Stimulated activated CD4-positive, alpha-beta T cell treated with anti-CD3 and anti-CD28 coated beads, Interleukin-2, amount 100 ng/mL, for 24 hours (primary cell): ENCODE measurements at places on chromosomes 2 and 18.

GRCh38 chr2:74576211-74576862 lies 21.8 kb downstream of the DOK1 start:
- no peak for DNase-seq

DNA sequence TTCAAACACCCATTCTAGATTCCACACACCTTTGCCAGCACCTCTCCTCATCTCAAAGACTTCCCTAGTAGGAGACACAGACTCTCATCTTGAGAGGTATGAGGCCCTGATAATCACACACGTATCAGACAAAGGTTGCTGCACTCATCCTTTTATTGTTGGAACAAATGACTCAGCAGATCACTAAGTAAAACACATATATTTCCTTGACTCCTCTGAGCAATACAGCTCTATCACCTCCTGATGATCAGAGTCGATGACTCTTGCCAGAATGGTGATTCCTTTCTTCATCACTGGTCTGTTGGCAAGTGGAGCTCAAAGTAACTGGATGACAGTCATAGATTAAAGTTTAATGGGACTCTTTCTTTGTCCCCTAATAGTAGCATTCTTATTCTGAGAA lies 1049.2 kb upstream of the ZEB2 start:
- DNase-seq, result no peak

- no peak for DNase-seq
Measured at GRCh38 chr2:237977380-237977779, 10.6 kb downstream of the UBE2F start.

DNA sequence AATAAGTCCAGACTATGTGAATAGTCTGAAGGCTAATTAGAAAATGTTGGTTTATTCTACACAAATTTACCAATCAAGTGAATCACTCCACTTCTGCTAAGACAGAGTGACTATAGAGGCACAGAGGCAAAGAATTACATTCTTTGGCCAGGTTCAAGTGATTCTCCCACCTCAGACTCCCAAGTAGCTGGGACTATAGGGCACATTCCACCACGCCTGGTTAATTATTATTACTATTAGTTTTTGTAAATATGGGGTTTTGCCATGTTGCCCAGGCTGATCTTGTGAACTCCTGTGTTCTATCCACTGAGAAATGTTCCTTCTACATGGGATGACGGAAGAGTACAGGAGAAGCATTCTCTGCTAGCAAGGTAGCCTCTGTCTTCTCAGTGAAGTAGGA lies 37.6 kb upstream of the PSME4 start:
- DNase-seq, result no peak

DNA sequence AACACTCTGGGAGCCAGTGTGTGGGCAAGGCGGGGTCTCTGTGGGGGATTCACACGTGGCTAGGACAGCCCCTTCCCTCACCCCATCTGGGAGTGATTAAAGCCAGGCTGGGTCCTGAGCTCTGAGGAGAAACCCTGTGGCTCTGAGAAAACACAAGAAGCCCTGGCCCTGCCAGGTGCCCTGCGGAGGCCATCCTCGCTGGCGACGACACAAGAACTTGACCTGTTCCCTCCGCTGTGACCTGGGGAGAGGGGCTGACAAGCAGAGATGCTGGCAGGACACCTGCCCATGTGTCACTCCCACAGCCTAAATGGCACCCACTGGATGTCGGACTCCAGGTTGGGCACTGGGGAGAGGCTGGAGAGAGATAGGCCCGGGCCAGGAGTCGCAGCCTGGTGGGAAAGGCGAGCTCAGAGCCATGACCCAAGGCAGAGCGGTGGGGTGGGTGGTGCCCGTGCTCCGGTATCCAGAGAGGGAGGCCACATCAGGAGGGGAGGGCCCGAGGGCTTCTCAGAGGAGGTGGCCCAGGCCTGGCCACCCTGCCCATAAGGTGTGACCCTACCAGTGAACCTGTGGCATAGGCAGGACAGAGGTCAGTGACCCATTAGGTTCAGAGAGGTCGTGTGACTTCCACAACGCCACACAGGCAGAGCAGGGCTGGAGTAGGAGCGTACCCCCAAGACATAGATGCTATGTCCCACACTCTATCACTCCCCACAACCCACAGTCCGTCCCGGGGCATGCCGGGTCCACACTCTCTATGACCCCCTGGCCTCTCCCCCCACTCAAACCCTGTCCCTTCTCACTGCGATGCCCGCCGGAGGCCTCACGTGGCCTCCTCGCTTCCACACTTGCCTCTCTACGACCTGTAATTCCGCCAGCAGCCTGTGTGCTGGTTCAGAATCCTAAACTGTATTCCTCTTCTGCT lies 59.4 kb upstream of the HPCAL1 start:
- no peak for DNase-seq

DNA sequence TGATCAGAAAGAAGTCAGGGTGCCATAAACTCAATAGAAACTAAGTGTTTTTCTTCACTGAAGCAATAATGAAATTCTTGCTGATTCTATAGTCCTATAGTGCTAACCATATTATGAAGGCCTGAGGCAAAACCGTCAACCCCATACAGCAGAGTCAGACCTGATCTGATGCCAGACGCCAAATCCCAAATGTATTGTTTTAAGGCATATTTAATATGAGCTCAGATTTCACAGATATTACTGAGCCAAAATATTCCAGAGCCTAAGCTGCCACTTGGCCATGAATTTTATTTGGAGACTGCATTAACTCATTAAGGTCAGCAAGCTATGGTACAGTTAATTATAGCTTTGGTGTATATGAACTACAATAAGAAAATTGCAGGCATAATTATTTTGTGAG lies 53.4 kb downstream of the SCN1A start:
- no peak for DNase-seq

GRCh38 chr2:69077252-69077950 lies 64.4 kb downstream of the ANTXR1 start:
- DNase-seq, result no peak

GRCh38 chr2:197934261-197934933 lies 130.0 kb downstream of the PLCL1 start:
- no peak for DNase-seq

DNA sequence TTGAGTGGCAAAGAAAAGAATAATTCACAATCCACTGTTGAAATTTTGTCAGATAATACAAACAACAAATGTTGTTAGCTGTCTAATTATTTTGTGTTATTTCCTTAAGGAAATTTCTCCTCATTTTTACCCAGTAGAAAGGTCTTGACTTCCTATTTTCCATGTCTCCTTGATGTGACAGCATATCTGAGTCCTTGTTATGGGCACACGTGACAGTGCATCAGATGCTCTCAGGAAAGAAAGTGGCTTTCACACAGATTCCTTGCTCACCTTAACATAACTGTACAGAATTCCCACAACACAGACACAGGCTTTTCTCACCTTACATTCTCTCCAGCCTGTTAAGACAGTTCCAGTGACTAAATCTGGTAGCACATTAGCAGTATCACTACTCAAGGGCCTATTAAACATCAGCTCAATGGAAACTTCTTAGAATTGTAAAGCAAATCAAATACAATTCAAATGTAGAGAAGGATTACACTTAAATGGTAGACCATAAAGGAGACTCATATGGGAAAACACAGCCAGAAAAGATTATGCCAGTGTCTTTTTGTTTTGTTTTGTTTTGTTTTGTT lies 30.2 kb upstream of the GPR55 start:
- no peak for DNase-seq

DNA sequence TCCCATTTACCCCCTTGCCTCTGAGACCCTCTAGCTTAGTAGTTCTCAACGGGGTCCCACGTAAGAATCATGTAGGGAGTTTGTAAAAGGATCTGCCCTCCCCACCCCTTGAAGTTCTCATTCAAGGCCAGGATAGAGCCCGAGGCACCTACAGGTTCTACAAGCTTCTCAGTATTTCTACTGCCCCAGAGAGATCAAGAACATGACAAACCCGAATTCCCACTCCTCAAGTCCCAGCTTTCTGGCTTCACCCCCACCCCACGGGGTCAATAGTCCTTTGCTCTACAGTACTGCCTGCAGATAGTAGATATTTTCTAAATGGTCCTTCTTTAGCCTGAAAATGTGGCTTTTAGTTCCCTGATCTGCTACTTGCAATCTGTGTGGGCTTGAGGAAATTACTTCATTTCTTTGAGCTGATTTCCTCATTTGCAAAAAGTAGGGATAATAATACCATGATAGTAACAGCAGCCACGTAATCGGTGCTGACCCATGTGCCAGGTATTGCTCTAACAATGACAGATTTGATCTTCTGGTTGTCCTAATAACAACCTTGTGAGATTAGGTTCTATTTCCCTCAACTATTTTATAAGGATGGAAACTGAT lies 7.1 kb downstream of the CIB4 start:
- DNase-seq, result no peak

DNA sequence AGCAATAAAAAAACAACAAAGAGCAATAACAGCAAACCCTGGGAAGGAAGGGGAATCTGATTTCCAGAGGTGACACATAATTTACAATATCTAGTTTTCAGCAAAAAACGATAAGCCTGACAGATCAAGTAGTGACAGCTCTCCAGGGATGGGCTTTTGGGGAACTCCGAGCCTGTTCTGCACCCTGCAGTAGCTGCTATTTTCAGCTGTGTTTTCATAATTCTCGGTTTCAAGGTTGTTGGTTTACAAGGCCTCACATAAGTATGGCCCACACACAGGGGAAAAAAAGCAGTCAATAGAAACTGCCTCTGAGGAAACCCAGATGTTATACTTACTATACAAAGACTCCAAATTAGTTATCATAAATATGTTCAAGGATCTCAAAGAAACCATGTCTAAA lies 67.7 kb upstream of the CTLA4 start:
- peak; percentile 25 for DNase-seq

DNA sequence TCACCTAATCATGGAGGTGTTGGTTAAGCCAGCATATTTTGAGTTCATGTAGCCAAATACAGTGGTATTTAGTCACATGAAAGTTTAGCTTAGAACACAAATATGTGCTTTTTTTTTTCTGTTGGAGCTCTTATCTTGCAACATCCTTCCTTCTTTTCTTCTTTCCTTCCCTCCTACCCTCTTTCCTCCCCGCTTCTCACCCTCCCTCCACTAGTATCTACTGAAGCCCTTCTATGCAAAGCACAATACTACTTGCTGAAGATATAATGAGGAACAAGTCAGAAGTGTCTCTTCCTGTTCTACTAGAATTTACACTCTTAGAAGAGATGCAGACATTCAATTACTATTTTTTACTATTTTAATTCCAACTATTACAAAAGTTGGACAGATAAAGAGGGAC lies 105.0 kb upstream of the ITGA4 start:
- no peak for DNase-seq

- DNase-seq, result no peak
Measured at GRCh38 chr2:157735532-157735931, 106.9 kb upstream of the ACVR1C start.

DNA sequence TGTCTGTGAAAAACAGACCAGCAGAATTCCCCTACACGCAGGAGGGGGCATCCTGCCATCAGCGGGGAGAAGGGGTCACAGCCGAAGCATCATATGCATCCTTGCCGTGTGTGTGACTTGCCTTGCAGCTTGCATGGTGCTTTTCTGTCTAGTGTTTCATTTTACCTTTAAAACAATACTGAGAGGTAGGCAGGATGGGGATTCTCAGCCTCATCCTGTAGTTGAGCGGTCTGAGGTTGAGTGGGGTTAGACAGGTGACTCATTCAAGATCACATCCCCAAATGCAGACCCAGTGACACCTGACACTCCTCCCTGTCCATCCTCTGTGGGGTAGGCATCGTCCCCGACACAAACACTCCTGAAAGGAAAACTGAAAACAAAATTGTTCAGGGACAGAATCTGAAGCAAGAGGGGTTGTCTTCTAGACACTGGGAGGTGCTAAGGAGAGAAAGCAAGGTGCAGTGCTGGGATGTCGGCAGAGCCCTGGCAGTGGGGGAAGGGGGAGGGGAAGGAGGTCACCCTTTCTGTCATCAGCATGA lies 7.9 kb downstream of the ARL4C start:
- peak; percentile 38 for DNase-seq

DNA sequence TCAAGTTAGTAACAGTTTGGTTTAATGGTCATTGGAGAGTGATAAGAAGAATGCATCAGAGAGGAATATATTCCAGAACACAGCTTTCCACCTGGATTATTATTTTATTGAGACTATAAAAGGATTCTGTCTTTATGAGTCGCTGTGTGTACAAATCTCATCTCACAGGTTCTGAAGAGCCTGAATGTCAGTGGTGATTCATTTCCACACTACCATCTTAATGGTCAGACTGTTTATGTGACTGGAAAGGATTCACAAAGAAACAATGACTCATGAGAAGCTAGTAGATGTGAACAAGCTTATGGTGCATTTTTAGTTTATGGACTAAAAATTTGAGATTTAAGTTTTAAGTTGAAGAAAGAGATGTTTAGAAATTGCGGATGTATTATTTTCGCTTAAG lies 685.4 kb upstream of the NRXN1 start:
- DNase-seq, result no peak

DNA sequence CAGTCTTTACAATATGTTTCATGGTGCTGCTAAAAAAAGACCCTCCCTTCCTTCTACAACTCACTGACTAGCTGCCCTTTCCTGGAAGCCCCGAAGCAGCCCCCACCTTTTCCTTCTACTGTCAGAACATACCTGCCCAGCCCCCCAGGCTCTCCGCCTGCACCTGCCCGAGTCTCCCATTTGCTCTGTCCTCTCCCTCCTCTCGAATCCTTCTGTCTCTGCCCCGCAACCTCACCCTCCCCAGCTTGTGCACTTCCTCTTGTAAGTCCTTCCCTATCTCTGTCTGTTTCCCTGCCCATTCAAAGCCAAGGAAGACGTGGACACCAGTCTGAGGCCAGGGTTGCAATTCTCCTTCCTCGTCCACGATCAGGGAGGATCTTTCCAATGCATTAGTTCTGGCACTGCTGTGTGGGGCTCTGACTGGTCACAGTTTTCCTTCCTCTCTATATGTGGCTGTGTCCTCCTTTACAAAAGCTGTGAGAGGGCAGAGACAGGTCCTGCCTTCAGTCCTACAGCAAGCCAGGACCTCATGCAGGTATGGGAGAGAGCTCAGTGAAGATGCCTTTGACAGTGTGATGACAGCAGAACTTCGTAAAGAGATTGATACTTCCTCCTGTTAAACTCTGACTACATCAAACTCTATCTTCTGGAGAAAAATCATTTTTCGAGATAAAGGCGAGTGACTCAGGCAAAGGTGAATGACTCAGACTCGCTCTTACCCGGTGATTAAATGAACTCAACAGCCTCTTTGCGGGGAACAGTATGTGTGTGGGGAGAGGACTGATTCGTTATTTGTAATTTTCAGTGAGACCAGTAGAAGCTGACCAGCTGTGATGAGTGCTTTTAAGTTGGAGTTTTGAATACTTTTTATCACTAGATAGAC lies 14.2 kb downstream of the TNFRSF11A start:
- DNase-seq, result no peak

- DNase-seq, result no peak
Measured at GRCh38 chr2:128775217-128775913, 456.7 kb upstream of the HS6ST1 start.

DNA sequence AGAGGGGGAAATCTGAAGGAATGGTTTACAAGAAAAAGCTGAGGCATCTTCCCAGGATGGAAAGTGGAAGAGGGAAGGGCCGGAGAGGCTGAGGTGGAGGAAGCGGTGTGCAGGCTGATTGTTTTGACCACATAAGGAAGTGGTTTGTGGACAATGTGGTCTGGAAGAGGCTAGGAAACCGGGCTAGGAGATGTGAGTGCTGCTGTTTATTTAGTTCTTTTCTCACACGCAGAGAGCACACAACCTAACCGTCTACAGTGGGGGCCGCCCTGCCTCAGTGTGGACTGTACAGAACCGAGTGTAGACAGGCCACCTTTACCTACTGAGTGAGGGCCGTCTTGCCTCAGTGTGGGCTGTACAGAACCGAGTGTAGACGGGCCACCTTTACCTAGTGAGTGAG lies 251.7 kb upstream of the PXDN start:
- DNase-seq, result no peak
